ENCODE measurements at places on chromosomes 3 and 15. TPM values are rescaled to one million over a fixed set of nuclear protein-coding genes. Genes with fewer than 3 reads are reported as not detected.

DNA sequence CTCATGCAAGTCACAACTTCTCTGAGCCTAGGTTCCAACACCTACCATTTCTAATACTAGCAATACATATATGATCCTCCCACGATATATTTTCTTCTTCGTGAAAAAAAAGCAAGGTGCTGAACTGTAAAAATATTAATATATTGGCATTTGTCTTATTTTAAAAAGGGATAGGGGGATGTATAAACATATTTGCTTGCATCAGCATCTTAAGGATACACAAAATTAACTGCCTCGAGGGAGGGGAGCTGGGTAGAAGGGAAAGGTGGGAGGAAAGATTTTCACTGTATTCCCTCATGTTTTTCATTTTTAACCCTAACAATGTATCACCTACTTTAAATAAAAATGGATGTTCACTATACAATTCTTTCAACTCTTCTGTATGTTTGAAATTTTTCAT lies 1.3 kb downstream of the HACD2 start:
- no peak overlapping the region for H3K4me3 ChIP-seq
- peaks cover 18% of the 10 kb centered on the region for H3K36me3 ChIP-seq
- no peak overlapping the region for H3K27ac ChIP-seq
- no peaks in the 10 kb centered on the region for H3K27me3 ChIP-seq

DNA sequence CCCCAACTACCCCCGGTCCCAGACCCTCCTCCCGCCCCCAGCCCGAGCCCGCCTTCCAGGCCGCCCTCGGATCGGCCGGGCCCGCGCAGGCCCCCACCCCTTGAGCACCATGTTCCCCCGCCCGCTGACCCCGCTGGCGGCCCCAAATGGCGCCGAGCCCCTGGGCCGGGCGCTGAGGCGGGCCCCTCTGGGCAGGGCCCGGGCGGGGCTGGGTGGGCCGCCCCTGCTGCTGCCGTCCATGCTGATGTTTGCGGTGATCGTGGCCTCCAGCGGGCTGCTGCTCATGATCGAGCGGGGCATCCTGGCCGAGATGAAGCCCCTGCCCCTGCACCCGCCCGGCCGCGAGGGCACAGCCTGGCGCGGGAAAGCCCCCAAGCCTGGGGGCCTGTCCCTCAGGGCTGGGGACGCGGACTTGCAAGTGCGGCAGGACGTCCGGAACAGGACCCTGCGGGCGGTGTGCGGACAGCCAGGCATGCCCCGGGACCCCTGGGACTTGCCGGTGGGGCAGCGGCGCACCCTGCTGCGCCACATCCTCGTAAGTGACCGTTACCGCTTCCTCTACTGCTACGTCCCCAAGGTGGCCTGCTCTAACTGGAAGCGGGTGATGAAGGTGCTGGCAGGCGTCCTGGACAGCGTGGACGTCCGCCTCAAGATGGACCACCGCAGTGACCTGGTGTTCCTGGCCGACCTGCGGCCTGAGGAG lies 472 bp downstream of the CHST14 start:
- H3K27me3 ChIP-seq = no peaks in the 10 kb centered on the region
- no peaks in the 10 kb centered on the region for H3K4me1 ChIP-seq
- H3K36me3 ChIP-seq = peaks cover 6% of the 10 kb centered on the region
- H3K4me3 ChIP-seq = peak overlapping the region; percentile 77

GRCh38 chr3:117744935-117745334 lies 1035.4 kb downstream of the TUSC7 start:
- H3K27ac ChIP-seq = no peak overlapping the region
- H3K27me3 ChIP-seq = no peaks in the 10 kb centered on the region
- H3K4me3 ChIP-seq = no peak overlapping the region
- no peak for DNase-seq

DNA sequence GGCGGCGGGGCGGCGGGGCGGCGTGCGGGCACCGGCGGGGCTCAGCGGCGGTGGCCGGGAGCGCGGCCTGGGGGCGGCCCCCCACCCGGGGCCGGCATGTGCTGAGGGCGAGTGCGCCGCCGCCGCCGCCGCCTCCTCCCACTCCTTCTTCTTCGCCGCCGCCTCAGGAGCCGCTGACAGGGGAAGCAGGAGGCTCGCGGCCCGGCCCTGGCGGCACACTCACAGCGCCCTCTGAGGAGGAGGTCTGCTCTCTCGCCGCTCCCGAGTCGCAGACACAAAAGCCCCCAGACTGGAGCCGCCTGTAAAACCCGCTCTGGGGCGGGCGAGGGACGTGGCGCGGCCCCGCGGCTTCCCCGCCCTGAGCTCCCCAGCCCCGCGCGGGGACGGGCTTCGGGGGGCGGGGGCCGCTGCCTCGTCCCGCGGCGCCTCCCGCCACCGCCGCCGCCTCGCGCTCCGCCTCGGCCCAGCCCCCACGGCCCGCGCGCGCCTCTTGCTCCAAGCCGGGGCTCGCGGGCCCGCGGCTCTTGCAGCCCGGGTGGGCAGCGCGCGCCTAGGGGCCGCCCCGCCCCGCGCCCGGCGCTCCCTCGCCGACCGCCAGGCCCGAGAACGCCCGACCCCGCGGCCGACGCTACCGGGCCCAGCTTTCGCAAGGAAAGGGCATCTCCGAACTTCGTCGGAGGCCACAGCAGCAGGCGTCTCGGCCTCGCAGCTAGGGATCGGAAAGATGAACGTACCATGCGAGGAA lies at the start of gene PYGO1:
Gene PYGO1 (minus strand): TSS at position 276 of the 745 bp plus-strand sequence. CDS start 462 bp downstream, outside the sequence.
- peaks cover 8% of the 10 kb centered on the region for H3K36me3 ChIP-seq
- H3K27me3 ChIP-seq = peaks cover 21% of the 10 kb centered on the region
- peak; percentile 62 for DNase-seq
- peak within 1 kb of the TSS; percentile 81 for H3K4me3 ChIP-seq

- H3K27ac ChIP-seq = no peak overlapping the region
- peak; percentile 83 for DNase-seq
- no peaks in the 10 kb centered on the region for H3K36me3 ChIP-seq
- H3K27me3 ChIP-seq = no peaks in the 10 kb centered on the region
These were observed 108.8 kb downstream of the KLF13 start for GRCh38 chr15:31435261-31435911.

DNA sequence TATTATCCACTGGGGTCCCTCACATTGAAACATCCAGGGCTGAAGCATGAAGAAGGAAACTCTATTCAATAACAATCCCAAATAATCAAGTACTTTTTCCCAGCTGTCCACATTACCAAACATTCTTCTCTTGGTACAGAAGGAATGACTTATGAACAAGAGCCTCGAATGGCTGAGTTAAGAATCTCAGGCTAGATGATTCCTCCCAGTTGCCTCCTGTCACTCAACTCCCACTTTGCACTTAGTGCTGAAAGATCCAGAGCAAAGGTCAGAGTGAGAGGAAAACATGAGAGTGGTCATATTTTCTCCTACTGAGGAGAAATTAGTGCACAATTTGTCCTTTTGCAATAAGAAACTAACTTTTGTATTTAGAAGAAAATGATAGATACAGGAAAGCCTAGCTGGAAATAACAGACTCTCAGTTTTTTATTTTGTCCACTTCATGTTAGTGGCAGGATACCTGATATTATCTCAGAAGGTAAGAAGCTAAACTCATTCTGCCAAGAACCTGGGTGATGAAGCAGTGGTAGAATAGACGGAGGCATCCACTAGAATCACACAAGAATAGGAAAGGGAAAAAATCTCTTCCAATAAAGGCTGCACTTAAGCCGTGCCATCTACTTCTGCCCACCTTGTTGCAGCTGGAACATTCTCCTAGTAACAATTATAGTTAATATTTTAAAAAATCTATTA lies 46.2 kb downstream of the GADL1 start:
- DNase-seq = no peak
- H3K4me3 ChIP-seq = no peak overlapping the region
- H3K36me3 ChIP-seq = no peaks in the 10 kb centered on the region
- no peak overlapping the region for H3K27ac ChIP-seq
- H3K4me1 ChIP-seq = no peaks in the 10 kb centered on the region

DNA sequence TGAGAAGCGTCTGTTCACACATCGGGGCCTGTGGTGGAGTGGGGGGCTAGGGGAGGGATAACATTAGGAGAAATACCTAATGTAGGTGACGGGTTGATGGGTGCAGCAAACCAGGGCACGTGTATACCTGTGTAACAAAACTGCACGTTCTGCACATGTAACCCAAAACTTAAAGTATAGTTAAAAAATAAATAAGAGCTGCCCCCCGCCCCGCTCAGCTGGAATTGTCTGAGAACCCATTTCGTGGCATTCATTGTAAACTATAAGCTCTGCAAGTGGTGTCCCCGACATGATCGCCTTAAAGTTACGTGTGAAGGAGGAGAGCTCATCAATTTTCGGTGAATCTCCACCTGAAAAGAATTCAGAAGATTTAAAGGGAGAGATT lies 7.3 kb upstream of the LIPH start:
- no peak overlapping the region for H3K27ac ChIP-seq
- no peaks in the 10 kb centered on the region for H3K27me3 ChIP-seq
- 0 out of 2 replicates have a peak, but pooled peaks cover 5% of the 10 kb centered on the region for H3K4me1 ChIP-seq
- no peak overlapping the region for H3K4me3 ChIP-seq
- no peaks in the 10 kb centered on the region for H3K36me3 ChIP-seq

GRCh38 chr3:134364936-134365765 lies 9.1 kb downstream of the AMOTL2 start:
- peak overlapping the region; percentile 55 for H3K4me3 ChIP-seq
- DNase-seq = no peak
- peaks cover 70% of the 10 kb centered on the region for H3K36me3 ChIP-seq
- no peaks in the 10 kb centered on the region for H3K27me3 ChIP-seq
- peaks cover 21% of the 10 kb centered on the region for H3K4me1 ChIP-seq
- H3K27ac ChIP-seq = peak overlapping the region; percentile 69

DNA sequence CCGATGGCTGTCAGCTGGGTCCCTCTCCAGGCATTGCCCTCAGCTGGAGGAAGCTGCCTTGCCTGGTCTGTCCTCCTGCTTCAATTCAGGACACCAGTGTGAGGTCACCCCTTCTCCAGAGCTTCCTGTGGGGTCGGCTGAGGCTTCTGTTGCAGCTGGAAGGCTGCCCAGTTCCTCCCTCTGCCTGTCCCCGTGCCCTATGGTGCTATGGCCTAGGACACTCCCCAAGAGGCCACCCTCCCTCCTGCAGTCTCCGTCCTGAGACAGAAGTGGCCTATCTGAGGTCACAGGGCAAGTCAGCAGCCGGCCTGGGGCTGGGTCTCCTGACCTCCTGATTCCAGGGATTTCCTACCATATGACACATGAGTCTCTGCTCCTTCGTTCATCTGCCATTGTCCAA lies 57.9 kb downstream of the RASGRF1 start:
- H3K4me1 ChIP-seq = no peaks in the 10 kb centered on the region
- no peak overlapping the region for H3K27ac ChIP-seq
- H3K4me3 ChIP-seq = no peak overlapping the region
- H3K36me3 ChIP-seq = peaks cover 4% of the 10 kb centered on the region
- no peaks in the 10 kb centered on the region for H3K27me3 ChIP-seq

Gene ACKR2
- not detected for total RNA-seq

Gene C2CD4B
- 0.22 TPM for total RNA-seq

Gene C3orf80
- 0.13 TPM for total RNA-seq

Measured in H9 (cell line).